T1000 (cell line): ENCODE measurements at places on chromosomes 4 and X.

DNA sequence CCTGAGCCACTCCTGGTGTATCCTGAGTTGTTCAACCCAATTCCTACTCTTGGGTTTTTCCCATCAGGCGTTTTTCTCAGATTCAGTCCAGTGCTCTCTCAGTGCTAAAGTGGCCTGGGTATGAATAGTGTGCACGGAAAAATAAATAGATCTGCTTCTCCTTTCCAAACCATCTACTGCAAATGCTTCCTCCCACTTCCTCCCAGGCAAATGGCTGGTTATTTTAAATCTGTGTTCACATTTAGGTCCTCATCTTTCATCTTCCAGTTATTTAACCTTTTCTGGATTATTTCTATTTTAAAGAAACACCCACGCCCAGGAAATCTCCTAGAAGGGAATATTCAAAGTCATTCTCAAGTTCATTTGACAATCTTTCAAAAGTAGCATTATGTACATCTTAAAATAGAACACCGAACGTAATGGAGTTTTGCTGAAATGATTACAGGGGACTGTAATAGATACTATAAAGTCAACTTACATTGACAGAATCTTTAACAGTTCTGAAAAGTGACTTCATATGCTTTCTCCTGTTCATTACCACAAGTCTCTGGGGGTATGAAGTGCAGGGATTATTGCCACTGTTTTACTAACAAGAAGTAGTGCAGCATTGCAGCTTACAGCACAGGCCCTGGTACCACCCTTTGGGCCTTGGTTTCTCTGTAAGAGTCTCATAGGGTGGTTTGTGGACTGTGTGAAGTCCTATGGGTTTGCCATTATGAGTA lies 66.3 kb downstream of the MED28 start:
- DNase-seq: no peak

DNA sequence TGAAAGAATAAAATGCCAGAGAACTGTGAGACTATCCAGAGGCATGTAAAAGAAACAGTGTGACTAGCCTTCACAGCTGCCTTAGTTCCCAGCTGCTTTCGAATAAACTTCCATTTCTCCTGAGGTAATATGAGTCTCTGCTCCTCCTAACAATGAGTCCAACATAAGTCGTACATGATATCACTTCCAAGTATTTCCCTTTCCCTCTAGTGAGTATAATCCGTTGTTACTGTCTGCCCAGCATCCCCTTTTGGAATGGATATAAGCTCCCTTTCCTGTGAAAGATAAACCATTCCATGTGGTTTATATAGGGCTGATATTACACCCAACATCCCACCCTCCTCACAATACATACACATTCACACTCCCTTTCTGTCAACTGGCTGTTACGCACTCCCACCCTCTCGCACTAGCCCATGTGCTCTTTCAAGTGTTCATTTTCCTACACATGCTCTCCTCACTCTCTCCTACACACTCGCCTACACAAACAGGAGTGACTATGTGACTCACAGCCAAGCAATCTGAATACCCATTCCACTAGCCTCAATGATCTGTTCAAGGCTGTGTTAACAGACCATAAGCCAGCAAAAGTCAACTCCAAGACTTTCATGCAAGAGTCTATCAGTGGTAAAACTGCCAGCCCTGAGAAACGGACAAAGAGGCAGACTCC lies 5.0 kb downstream of the NAF1 start:
- DNase-seq: no peak

- DNase-seq: peak; percentile 18
These were observed 4.5 kb downstream of the MID1IP1 start for GRCh38 chrX:38805432-38806389.

GRCh38 chrX:1749499-1749898 lies 134.6 kb downstream of the ASMT start:
- no peak for DNase-seq

- DNase-seq: no peak
These were observed 2.3 kb upstream of the SLBP start for GRCh38 chr4:1714303-1715001.

DNA sequence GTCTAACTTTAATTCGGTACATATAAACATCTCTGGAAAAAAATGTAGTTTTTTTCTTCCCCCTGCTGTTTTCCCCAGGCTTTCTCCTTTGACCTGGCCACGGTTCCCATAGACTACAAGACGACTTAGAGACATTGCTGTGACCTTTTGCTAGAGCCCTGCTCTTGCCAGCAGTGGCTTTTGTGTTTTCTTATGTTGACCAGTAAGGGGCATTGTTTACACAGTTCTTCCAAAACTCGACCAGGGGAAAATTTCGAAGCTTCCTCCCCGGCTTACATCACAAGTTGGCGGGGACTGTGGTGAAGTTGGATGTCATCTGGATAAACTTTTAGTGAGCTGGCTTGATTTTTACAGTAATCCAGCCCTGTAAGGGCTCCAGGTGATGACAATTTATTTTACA lies 9.3 kb downstream of the CCDC160 start:
- no peak for DNase-seq

- DNase-seq: no peak
These were observed 56.2 kb downstream of the CDS1 start for GRCh38 chr4:84639145-84639544.

DNA sequence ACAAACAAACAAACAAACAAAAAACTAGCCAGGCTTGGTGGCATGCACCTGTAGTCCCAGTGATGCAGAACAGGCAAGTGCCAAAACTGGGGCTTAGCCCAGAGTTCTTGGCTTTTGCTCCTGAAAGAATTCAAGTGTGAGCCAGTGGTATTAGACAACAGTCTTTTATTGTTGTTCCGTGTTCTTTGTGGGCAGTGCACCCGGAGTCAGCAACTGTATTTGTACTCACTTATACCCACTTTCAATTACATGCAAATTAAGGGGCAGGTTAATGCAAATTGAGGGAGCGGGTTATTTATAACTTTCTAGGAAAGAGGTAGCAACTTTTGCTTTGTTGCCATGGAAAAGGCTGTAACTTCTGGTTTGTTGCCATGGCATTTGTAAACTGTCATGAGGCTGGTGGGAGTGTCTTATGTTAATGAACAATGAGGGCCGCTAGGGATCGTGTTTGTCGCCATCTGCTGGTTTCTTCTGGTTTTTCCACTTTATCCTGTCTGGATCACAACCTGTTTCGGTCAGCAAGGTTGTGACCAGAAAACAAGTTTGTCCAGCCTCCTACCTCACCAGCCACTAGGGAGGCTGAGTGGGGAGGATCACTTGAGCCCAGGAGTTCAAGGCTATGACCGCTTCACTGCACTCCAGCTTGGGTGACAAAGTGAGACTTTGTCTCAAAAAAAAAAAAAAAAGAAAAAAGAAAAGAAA lies 88.8 kb upstream of the ESX1 start:
- DNase-seq: peak; percentile 33

DNA sequence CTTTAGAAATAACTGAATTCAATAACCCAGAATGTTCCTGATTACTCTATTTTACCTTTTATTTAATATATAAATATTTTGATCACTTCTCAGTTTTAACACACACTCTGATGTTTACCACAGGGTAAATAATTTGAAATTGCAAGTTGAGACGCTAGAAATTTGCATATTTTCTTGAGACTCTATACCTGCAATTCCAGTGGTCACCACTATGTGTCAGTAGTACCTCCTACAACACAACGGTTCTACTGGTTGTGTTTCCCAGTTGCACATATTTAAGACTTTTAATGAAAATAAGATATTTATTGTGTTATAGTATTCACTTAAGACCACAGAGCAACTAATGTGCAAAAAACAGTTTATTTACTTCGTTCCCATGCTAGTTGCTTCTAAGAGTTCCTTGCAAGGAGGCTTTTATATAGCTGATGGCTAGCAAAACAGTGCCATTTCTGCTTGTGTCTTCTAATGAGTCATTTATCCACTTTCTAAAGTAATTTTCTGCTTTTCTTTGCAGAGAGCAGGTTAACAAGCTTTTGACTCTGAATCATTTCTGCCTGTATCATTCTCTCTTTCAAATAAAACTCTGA lies 98.9 kb upstream of the PDLIM3 start:
- DNase-seq: no peak

DNA sequence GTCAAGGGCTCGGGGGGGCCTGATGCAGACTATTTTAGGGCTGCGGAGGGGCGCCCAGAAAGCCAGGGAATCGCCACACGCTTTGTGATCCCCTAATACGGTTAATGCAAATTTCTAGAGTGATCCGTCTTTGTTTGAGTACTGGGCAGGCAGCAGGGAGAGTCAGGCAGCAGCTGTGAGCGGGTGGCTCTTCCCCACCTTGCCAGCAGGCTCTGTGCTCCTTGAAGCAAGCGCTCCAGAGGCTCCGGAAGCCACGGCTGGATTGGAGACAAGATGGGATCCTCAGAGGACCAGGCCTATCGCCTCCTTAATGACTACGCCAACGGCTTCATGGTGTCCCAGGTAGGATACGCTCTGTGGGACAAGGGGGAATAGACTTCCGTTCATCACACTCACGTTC lies at the start of gene ASMT:
Gene ASMT (plus strand): TSS at position 133 of the 400 bp plus-strand sequence. CDS start 141 bp downstream, at position 274.
- DNase-seq: no peak

DNA sequence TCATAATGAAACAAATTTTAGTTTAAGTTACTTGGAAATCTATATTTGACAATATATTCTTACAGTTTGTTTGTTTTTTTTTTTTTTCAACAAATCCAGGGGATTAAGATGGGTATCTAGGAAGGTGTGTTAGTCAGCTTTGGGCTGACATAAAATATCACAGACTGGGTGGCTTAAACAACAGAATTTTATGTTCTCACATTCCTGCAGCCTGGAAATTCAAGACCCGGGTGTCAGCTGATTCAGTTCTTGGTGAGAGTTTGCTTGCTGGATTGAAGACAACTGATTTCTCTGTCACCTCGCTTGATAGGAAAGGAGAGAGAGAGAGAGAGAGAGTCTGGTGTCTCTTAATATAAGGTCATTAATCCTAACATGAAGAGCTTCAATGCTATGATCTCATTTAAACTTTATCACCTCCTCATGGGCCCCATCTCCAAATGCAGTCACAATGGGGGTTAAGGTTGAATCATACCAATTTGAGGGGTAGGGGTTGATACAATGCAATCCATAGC lies 465.2 kb downstream of the CENPC start:
- no peak for DNase-seq

GRCh38 chr4:101355767-101356702 lies 8.7 kb upstream of the PPP3CA start:
- no peak for DNase-seq

DNA sequence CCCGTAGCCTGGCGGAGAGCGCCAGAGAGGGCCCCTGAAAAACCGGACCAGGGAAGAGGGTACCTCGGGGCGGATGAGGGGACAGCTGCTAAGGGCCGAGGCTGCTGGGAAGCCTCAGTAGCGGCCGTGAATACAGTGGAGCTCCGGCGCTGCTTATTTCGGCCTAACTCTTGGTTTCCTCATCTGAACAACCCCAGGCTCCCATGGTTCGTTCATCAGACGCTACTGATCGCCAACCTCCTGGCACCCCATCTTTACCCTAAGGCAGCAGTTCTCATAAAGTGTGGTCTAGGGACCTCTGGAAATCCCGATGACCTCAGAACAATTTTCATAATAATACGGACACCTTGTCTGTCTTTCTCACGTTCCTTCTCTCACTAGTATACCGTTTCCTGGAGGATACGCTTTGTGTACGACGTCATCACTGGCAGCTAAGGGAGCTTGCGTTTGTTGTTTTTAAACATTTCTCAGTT lies 645 bp upstream of the RAB28 start:
- DNase-seq: no peak

GRCh38 chr4:81651243-81651899 lies 179.7 kb upstream of the RASGEF1B start:
- no peak for DNase-seq

DNA sequence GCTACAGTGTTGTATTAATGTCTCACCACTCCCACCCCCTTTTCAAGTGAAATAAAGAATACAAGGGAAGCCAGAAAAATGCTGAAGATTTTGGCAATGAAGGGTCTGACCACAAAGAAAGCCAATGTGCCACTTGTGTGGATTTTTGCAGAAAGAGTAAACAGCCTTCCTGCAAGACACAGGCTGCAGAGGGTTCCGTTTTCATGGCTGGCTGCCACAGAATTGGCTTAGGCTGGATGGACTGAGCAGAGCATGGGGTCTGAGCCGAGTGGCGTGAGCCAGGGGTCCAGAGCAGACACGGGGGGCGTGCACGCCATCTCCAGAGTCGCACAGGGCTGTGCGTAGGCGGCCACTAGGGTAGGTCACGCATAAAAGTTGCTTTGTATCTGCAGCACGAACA lies 69.2 kb downstream of the MTNR1A start:
- no peak for DNase-seq

DNA sequence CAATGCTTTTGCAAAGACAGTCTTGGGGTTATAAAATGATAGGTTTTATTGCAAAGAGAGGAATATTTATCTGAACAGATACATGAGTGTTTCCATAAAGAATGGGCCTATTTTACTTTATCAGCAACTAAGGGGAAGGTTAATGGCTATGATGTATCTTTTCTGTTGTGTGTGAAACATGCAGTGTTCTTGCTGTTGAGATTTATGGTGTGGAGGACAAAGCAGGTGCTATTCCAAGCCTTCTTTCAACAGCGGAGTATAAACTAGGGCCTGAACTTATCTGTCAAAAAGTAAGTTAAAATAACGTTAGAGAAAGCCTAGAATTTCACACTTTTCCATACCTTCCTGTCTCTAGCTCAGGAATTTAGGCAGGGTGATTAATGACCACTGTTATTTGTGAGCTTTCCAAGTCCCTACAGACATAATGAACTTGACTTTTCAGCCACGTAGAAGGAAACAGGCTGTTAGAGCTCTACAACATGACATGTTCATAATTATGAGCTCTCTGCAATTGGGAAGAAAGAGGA lies 411.4 kb downstream of the IL1RAPL1 start:
- no peak for DNase-seq

- no peak for DNase-seq
These were observed 60.7 kb upstream of the FAM9A start for GRCh38 chrX:8861908-8862307.

DNA sequence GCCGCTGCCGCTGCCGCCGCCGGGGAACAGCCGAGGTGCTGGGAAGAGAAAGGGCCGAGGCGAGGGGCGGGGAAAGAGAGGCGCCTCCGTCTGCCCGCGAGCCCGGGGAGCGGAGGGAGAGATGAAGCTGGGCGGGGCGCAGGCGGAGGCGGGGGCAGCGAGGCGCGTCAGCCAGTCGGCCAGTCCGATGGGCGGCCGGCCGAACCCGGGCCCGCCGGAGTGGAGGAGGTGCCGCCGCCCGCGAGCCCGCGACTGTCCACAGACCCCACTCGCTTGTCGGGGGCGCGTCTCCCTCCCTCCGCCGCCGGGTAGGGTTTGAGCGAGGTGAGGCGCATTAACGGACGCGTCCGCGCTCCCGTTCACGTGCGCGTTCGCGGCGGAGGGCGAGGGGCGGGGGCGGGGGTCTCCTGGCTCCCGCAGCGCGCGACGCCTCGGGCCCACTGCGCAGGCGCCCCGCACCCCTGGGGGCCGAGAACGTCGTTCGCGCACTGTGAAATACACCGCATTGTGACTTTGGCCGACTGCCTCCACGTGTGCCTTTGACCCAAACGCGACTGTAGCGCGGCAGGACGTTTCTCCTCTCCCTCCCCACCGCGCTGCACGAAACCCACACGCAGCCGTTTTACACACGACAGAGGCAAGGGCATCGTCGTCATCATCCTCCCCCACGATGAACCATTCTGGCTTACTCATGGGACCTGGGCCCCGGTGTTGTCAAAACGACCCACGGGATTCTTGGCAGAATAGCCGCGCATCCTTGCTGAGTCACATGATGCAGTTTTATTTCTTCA lies at the start of gene NUDT11:
Gene NUDT11 (minus strand): TSS at position 92 of the 791 bp plus-strand sequence. CDS start 148 bp downstream, outside the sequence.
- peak; percentile 39 for DNase-seq

- DNase-seq: no peak
These were observed 24.0 kb downstream of the ANAPC4 start for GRCh38 chr4:25401066-25401465.

GRCh38 chr4:48596336-48596735 lies 106.3 kb downstream of the ZAR1 start:
- DNase-seq: no peak
